Stomach (tissue), 19 donors: ENCODE measurements at places on chromosomes 6 and 20. TPM values are rescaled to one million over a fixed set of nuclear protein-coding genes. Genes with fewer than 3 reads are reported as not detected.

MYB gene
- total RNA-seq, result 8.3 TPM

LY6G5B gene
- total RNA-seq, result 15.8 TPM

OR2H1 gene
- total RNA-seq, result not detected

DNAH8 gene
- total RNA-seq, result 0.18 TPM

BAG2 gene
- 6.1 TPM for total RNA-seq

TINAG gene
- total RNA-seq, result 3.5 TPM

GSTA3 gene
- total RNA-seq, result not detected

APCDD1L gene
- total RNA-seq, result 1.4 TPM

SLC25A27 gene
- 6.7 TPM for total RNA-seq

SPEF1 gene
- not detected for total RNA-seq

CCN5 gene
- 193 TPM for total RNA-seq

IRF4 gene
- total RNA-seq, result 6.4 TPM

- H3K4me3 ChIP-seq, result no peak overlapping the region
- peak; percentile 66 for DNase-seq
Observed at GRCh38 chr6:30411515-30412207, 66.7 kb downstream of the RPP21 start.

DNA sequence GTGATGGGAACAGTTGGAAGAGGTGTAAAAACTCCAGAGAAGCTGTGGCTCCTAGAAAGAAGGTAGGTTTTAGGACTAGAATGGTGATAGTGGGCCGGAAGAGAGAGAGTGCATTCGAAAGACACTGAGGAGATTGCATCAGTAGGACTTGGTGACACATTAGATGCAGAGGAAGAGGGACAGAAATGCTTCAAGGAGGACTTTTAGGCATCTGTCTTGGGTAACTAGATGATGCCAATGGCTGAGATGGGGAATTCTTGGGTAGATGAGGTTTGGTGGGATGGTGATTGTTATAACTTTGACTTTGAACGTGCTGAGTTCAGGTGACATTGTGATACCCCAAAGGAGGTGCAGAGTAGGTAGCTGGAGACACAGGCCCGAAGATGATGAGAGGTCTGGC lies 196.5 kb downstream of the GMPR start:
- H3K36me3 ChIP-seq, result no peaks in the 10 kb centered on the region
- DNase-seq, result no peak
- no peak overlapping the region for H3K27ac ChIP-seq
- H3K4me3 ChIP-seq, result no peak overlapping the region
- peaks cover 65% of the 10 kb centered on the region for H3K4me1 ChIP-seq

GRCh38 chr6:88145298-88145963 lies 20.7 kb downstream of the CNR1 start:
- H3K4me3 ChIP-seq, result no peak overlapping the region
- H3K27ac ChIP-seq, result no peak overlapping the region
- H3K27me3 ChIP-seq, result no peaks in the 10 kb centered on the region
- no peaks in the 10 kb centered on the region for H3K36me3 ChIP-seq

DNA sequence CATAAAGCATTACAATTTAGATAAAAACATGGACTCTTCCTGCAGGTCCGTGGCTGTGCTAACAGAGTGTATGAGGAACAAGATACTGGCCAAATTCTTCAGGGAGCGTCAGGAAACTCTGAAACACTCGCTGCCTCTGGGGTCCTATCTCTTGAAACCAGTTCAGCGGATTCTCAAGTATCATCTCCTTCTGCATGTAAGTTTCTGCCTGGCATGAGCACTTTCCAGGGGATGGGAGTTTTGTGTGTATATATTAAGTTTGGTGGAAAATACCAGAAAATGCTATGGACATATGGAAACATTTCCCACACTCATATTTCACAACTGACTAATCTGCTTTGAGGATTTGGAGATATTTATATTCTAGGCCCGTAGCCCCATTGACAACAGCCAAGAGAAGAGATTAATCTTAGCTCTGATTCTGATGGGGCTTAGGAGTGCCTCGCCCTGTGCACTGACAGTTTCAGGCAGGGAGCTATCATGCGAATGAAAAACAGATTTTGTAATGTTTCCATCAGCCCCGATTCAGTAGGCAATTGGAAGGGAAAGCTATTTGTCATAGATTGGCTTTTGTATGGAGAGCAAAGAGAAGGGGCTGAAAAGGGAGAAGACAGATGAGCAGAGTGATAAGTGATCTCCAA lies 64.7 kb upstream of the MTHFD1L start:
- H3K4me1 ChIP-seq, result no peaks in the 10 kb centered on the region
- H3K4me3 ChIP-seq, result no peak overlapping the region
- H3K27ac ChIP-seq, result no peak overlapping the region
- DNase-seq, result no peak

GRCh38 chr20:36318166-36318565 lies 12.0 kb downstream of the DLGAP4 start:
- no peak overlapping the region for H3K4me3 ChIP-seq
- DNase-seq, result no peak
- H3K27me3 ChIP-seq, result peaks cover 2% of the 10 kb centered on the region
- H3K4me1 ChIP-seq, result no peaks in the 10 kb centered on the region
- H3K36me3 ChIP-seq, result no peaks in the 10 kb centered on the region

GRCh38 chr6:31157513-31158139 lies at the start of gene CCHCR1:
Gene CCHCR1 (minus strand): TSS chr6:31157802. CDS start chr6:31157600, 202 bp downstream.
- peaks cover 49% of the 10 kb centered on the region for H3K36me3 ChIP-seq
- DNase-seq, result no peak
- H3K4me1 ChIP-seq, result peaks cover 19% of the 10 kb centered on the region
- H3K27ac ChIP-seq, result peak within 1 kb of the TSS; percentile 86
- H3K27me3 ChIP-seq, result no peaks in the 10 kb centered on the region

DNA sequence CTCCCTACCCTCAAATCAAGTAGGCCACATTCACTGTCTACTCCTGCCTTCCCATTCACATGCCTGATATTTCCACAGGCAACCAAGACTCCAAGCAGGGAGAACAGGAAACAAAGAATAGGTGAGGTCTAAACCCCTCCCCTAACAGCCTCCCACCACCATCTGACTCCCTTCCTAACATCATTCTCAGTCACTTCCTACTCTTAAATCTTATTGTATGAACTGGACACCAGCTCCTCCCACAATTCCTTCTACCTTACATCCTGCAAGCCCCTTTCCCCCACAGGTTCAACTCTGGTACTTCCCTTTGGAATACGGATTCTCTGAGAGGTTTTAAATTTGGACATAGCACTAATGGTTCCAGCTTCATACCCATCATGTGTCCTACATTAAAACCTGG lies 944 bp upstream of the C6orf136 start:
- H3K4me1 ChIP-seq, result peaks cover 25% of the 10 kb centered on the region
- H3K27ac ChIP-seq, result peak overlapping the region; percentile 97
- peaks cover 59% of the 10 kb centered on the region for H3K36me3 ChIP-seq
- no peak for DNase-seq
- no peaks in the 10 kb centered on the region for H3K27me3 ChIP-seq
- H3K4me3 ChIP-seq, result peak overlapping the region; percentile 96

- no peak overlapping the region for H3K4me3 ChIP-seq
- H3K4me1 ChIP-seq, result peaks cover 6% of the 10 kb centered on the region
- H3K27me3 ChIP-seq, result peaks cover 8% of the 10 kb centered on the region
- DNase-seq, result no peak
Observed at GRCh38 chr6:101404775-101405174, 11.3 kb downstream of the GRIK2 start.

- H3K27ac ChIP-seq, result no peak overlapping the region
- no peaks in the 10 kb centered on the region for H3K4me1 ChIP-seq
- DNase-seq, result no peak
- no peak overlapping the region for H3K4me3 ChIP-seq
- H3K27me3 ChIP-seq, result no peaks in the 10 kb centered on the region
Observed at GRCh38 chr6:56866917-56867522, 87.9 kb upstream of the BEND6 start.

GRCh38 chr20:5171790-5172164 lies 45.0 kb downstream of the CDS2 start:
- H3K4me1 ChIP-seq, result peaks cover 63% of the 10 kb centered on the region
- H3K27me3 ChIP-seq, result no peaks in the 10 kb centered on the region
- H3K36me3 ChIP-seq, result peaks cover 35% of the 10 kb centered on the region
- H3K27ac ChIP-seq, result peak overlapping the region; percentile 12
- DNase-seq, result no peak

DNA sequence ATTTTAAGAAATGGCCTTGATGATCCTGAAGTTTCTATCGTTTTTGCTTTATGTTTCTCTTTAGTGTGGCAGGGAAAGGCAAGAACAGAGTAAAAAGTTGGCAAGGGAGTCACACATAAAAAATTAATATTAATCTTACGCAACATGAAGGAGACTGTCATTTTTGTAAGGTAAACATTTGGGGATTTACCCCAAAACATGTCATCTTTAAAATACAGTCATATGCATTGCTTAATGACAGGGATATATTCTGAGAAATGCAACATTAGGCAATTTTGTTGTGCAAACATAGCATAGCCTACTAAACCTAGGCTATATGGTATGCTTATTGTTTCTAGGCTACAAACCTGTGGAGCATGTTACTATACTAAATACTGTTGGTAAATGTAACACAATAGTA lies 5.4 kb downstream of the RBL1 start:
- H3K27me3 ChIP-seq, result no peaks in the 10 kb centered on the region
- no peak overlapping the region for H3K27ac ChIP-seq
- H3K4me1 ChIP-seq, result peaks cover 7% of the 10 kb centered on the region
- DNase-seq, result no peak
- peaks cover 32% of the 10 kb centered on the region for H3K36me3 ChIP-seq
- H3K4me3 ChIP-seq, result no peak overlapping the region

- no peak overlapping the region for H3K27ac ChIP-seq
- no peaks in the 10 kb centered on the region for H3K36me3 ChIP-seq
- DNase-seq, result no peak
Observed at GRCh38 chr20:61185841-61186601, 66.0 kb upstream of the CDH4 start.

- no peaks in the 10 kb centered on the region for H3K36me3 ChIP-seq
- DNase-seq, result no peak
- no peak overlapping the region for H3K4me3 ChIP-seq
Observed at GRCh38 chr6:140285471-140285870, 911.0 kb upstream of the CITED2 start.

GRCh38 chr20:2754424-2754823 lies 46.0 kb downstream of the CPXM1 start:
- H3K27ac ChIP-seq, result no peak overlapping the region
- no peak overlapping the region for H3K4me3 ChIP-seq
- peaks cover 91% of the 10 kb centered on the region for H3K27me3 ChIP-seq
- H3K4me1 ChIP-seq, result peaks cover 40% of the 10 kb centered on the region

DNA sequence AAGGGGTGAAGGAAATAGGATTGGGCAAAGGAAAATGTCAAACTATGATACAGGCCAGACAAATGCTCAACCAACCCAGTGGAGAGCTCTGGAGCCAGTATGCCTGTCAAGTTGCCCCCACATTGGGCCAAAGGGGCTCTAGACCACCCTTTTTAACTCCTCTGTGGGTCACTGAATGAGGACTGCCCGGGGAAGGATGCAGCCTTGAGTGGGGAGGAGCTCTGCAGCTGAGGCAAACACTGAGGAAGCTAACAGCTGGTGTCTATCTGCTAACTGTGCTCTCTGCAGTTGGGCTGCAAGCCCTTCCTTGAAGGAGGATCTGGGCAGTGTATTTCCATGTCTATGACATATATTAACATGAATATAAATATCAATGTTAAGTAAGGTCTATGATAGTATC lies 98.4 kb upstream of the PRSS16 start:
- no peak overlapping the region for H3K4me3 ChIP-seq
- DNase-seq, result no peak
- H3K27ac ChIP-seq, result no peak overlapping the region
- no peaks in the 10 kb centered on the region for H3K36me3 ChIP-seq
- H3K27me3 ChIP-seq, result no peaks in the 10 kb centered on the region
- peaks cover 22% of the 10 kb centered on the region for H3K4me1 ChIP-seq

DNA sequence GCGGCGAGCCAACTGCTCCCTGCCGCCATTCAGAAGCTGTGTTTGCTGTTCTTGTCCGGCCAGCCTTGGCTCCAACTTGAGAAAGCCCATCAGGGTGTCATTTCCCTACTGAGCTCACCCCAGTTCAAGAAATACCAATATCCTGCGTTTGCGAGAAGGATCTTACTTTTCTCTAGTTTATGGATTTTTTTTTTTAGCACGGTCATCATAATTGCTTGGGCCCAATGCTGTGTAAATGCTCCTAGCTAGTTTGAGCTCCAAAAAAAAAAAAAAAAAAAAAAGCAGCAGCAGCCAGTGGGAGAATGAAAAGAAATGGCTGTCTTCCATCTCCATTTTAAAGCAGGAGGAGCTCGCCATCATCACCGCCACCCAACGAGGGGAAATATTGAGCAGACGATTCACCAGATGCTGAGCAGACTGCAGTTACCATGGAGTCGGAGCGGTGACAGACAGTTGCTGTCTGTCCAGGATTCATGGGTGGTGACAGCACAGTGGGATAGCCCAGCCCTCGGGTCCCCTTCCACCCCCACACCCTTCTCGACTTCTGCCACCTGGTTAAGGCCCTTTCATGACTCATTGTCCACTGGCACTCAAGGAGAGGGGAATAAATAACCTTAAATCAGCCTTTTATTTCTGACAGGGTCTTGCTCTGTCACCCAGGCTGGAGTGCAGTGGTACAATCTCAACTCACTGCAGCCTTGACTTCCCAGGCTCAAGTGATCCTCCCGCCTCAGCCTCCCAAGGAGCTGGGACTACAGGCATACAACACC lies 132.4 kb upstream of the SNX9 start:
- peaks cover 10% of the 10 kb centered on the region for H3K4me1 ChIP-seq
- DNase-seq, result no peak
- no peaks in the 10 kb centered on the region for H3K36me3 ChIP-seq
- H3K4me3 ChIP-seq, result no peak overlapping the region
- H3K27me3 ChIP-seq, result no peaks in the 10 kb centered on the region

GRCh38 chr20:48679599-48679998 lies 148.2 kb downstream of the PREX1 start:
- H3K4me1 ChIP-seq, result peaks cover 30% of the 10 kb centered on the region
- H3K36me3 ChIP-seq, result no peaks in the 10 kb centered on the region
- H3K27me3 ChIP-seq, result no peaks in the 10 kb centered on the region
- no peak overlapping the region for H3K27ac ChIP-seq
- DNase-seq, result peak; percentile 70

DNA sequence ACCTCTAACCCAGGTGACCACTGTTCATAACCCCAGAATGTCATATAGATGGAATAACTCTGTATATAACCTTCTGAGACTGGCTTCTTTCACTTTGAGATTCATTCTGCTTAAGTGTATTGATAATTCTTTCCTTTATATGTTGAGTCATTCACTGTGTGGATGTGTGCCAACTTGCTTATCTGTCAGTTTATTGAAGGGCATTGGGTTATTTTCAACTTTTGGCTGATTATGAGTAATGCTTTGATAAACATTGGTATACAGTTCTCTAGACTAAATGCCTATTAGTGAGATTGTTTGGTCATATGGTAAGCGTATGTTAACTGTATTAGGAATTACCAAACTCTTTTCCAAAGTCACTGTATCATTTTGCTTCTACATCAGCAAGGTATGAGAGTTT lies 453.4 kb upstream of the SPTLC3 start:
- H3K27ac ChIP-seq, result no peak overlapping the region
- H3K4me1 ChIP-seq, result peaks cover 4% of the 10 kb centered on the region
- peak; percentile 31 for DNase-seq
- H3K27me3 ChIP-seq, result no peaks in the 10 kb centered on the region
- no peak overlapping the region for H3K4me3 ChIP-seq
- H3K36me3 ChIP-seq, result no peaks in the 10 kb centered on the region

- peaks cover 30% of the 10 kb centered on the region for H3K4me1 ChIP-seq
- peak overlapping the region; percentile 47 for H3K27ac ChIP-seq
- H3K27me3 ChIP-seq, result no peaks in the 10 kb centered on the region
- H3K36me3 ChIP-seq, result no peaks in the 10 kb centered on the region
- no peak for DNase-seq
Observed at GRCh38 chr20:1810572-1810925, 84.7 kb upstream of the SIRPA start.

GRCh38 chr6:46583721-46584120 lies 68.9 kb downstream of the CYP39A1 start:
- peak overlapping the region; percentile 28 for H3K27ac ChIP-seq
- DNase-seq, result no peak
- no peaks in the 10 kb centered on the region for H3K27me3 ChIP-seq
- H3K4me3 ChIP-seq, result no peak overlapping the region
- no peaks in the 10 kb centered on the region for H3K36me3 ChIP-seq
